ENCODE measurements at places on chromosomes 11 and 22.

DNA sequence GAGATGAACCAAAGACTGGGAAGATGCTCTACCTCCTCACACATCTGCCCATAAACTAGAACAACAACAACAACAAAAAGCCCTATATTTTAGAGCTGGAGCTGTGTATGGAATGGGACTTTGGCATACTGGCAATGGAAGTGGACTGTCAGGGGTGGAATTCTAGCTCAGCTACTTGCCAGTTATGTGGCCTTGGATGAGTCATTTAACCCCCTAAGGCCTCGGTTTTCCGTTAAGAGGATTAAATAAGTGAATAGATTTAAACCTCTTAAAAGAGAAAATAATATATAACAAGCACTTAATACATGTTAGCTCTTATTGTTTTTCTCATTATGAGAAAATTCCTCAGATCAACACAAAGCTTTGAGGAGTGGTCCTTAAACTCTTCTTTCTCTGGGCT is 195.0 kb downstream of the KIF18A start:
- no peak for DNase-seq

- no peak for DNase-seq
Observed at GRCh38 chr22:48886604-48887393, 940.9 kb downstream of the BRD1 start.

- DNase-seq, result no peak
Observed at GRCh38 chr11:71454470-71455113, 1.6 kb downstream of the NADSYN1 start.

DNA sequence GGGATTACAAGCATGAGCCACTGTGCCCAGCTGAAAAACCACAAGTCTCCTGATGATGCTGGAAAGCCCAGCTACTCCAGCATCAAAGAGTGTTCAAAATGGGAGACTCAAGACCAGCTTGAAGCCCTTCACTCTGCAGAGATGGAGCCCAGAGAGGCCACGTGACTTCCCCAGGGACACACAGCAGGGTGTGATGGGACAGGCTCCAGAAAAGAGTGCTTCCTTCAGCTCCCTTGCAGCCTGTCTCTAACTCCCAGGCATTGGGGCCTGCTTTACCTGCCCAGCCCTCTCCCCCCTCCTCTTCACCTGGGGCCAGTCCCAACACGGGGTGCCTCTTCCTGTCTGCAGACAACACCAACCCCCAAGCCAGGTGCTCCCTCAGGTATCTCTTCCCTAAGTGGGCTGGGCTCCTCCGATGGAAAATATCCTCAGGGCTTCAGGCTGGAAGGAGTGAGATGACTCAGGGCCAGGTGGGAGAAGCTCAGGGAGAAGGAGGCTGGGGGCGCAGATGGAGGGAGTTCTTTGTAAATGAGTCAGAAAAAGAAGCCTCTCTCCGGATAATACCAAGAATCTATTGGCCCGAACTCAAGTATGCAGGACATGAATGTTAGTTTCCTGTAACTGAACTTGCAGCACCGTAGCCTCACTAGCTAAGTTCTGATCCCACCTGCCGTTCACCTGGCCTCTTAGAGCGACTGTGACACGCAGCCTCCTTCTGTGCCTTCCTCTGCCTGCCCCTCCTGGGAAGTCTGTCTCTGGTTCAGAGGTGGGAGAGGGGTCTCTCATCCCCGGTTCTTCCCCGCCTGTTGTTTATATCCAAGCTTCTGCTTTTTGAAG is 326.6 kb downstream of the MN1 start:
- no peak for DNase-seq

DNA sequence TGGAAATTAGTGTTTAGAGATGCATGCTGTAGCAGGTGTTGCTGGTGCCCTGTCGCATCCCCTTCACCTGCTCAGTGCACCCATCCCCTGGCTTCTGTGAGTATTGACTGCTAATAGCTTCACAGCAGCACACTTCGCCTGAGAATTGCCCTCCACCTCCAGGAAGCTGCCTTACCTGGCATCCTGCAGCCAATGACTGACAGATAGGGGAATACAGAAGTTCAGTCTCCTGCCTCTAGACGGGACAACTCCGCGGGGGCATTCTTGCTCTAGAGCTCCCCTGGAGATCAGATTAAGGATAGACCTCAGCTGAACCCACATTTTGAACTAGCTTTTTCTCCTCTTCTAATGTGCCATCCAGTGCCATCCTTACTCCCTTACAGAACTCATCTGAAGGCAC is 9.3 kb upstream of the CD3E start:
- DNase-seq, result no peak

DNA sequence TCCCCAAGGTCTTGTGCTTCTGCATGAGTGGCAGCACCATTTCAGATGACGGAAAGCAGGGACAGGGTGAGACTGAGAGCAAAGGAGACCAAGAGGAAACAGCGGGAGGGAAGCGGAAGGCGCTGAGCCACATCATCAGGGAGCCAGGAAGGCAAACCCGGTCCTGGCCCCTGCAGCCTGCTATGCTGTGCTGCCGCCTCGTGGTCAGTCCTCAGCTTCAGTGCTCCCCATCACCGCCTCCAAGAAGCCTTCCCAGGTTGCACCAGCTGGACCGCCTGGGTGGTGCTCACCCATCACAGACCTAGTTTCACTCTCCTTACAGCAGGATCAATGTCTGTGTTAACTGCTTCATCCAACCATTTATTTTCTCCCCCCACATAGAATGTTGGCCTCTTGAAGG is 73.0 kb upstream of the PHF21B start:
- no peak for DNase-seq

DNA sequence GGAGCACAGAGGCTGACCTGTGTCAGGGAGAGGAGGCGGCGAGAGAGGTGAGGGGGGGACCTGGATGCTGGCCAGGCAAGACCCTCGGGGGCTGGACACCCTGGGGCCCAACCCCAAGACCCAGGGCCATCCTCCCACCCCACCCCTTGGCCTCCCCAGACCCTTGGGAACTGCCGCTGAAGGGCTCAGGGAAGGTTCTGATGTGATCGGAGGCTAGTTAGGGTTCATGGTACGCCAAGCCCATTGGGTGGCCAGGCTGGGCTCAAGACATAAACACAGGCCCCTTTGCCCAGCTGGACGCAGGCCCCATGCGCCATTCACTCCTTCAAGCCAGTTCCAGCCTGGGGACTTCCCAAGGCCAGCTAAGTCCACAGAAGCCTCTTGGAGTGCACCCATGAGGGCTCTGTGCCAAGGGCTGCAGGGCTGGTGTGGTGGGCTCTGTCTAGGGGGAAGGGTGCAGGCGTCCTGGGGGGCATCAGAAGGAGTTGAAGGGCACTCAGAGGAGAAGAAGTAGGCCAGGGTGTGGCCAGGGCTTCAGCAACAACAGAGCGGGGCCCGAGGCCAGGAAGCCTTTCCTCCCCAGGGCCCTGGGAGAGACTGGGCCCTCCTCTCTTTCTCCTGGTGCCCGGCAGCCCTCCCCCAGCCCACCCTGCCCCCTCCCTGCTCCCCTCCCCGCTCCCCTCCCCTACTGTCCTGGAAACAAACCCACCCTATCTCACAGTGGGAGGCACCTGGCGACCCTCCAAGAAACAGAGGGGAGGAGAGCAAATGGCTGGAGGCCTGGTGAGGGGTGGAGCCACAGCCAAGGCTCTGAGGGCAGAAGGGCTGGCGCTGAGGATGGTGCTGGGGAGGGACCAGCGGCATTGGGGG is 12.9 kb downstream of the TSPAN32 start:
- no peak for DNase-seq

DNA sequence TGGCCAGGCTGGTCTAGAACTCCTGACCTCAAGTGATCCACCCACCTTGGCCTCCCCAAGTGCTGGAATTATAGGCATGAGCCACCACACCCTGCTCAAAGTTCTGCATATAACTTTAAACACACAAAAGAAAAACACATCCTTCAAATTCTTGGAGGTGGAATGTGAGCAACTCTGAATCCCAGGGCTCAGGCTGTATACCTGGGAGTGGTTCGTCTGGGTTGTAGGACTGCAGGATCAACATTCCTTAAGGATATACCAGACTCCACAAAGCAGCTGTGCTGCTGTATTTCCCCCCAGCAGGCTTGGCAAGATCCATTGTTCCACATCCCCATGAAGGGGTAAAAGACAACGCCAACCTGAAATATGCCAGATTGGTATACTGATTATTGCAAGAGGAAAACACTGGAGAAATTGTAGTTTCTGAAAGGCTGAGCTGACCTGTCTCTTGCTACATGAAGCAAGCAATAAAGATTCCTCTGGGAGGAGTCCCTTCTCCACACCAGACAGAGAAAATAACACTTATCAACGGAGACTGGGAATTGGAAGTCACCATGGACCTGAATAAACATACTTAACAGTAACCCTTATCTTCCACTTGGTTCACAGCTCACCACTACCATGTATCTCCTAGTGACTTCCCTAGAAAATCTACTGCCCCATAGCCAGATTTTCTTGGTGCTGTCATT is 12.2 kb upstream of the RPS3 start:
- DNase-seq, result no peak

- no peak for DNase-seq
Observed at GRCh38 chr11:77159219-77159936, 31.3 kb downstream of the MYO7A start.

DNA sequence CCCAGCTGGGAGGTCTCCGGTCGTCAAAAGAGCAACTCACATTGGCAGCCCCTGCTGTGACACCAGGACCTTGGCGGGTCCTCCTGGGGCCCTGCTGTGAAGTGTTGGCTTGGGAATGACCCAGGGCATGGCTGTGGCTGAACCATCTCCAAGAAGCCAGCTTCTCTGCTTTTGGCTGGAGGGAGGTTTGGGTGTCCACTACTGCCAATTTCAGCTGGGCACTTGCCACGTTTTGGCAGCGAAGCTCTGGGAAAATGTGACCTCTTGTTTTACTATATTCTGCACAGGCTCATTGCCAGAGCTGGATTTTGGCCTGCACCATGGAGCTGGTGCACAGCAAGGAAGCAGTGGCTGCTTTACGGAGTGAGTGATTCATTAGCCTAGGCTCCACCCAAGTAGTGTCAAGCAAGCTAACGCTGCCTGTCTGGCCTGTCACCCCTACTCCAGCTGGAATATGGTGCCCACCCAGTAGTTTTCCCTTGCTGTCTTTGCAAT is 24.3 kb upstream of the SMCO4 start:
- no peak for DNase-seq

- DNase-seq, result no peak
Observed at GRCh38 chr11:47564933-47565339, 463 bp upstream of the PTPMT1 start.

- DNase-seq, result no peak
Observed at GRCh38 chr11:74086242-74086884, 77.5 kb upstream of the UCP3 start.

DNA sequence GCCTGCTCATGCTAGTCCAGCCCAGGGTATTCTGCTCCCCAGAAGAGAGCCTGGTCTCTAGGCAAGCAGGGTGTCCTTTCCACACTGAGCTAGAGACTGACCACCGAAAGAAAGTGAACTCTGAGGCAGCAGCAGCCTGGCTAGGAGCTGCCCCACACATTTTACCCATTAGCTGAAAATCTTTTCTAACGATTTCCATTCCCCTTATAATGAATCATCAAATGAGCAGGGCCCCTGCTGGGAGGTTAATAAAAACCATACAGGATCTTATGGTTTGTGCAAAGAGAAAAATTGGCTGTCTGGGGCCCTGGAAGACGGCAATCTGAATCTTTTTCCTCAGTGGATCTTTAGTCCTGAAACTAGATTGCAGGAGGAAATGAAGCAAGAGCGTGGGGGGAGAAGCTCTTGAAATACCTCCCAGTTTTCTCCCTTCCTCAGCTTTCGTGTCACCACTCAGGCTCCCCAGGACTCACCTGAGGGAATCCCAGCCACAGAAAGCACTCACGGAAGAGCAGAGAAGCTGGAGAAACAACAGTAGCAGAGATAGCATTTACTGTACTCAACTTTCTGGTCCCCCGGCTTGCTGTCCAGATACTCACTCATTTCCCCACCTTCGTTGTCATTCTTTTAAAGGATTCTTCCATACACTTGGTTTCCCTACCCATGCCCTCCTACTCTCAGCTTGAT is 74.7 kb upstream of the CD44 start:
- no peak for DNase-seq

Data from stimulated activated CD8-positive, alpha-beta memory T cell treated with anti-CD3 and anti-CD28 coated beads, Interleukin-7, amount 100 ng/mL, for 1 hour (primary cell).